ENCODE measurements at places on chromosomes 1 and 21.

DNA sequence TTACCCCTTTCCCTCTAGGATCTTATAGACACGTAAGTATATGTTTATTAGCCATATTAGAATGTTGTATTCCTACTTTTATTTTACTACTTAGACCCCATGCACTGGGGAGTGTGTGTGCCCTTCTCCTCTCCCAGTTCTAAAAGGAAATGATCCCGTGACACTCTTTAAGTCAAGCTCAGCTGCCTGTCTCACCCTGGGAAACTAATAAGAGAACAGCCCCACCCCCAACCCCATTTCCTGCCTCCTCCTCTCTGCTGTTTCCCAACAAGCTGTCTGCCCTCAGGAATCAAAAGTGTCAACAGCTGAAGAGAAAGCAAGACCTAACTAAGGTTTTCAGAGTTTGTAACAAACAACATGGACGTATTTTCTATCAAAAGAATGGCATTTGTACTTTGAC is 92.6 kb upstream of the VAV3 start:
- DNase-seq = no peak

DNA sequence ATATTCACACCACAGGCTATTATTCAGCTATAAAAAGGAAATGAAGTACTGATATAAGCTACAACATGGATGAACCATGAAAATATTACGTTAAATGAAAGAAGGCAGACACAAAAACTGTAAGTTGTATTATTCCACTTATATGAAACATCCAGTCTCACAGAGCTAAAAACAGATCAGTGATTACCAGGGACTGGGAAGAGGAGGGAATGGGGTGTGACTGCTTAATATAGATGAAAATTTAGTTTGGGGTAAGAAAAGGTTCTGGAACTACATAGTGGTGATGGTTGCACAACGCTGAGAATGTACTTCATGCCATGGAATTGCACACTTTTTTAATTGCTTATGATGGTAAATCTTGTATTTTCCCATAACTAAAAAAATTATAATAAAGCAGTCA is 19.5 kb downstream of the GPBP1L1 start:
- DNase-seq = no peak

- no peak for DNase-seq
These were observed 34.7 kb downstream of the STYXL2 start for GRCh38 chr1:167128261-167129227.

- DNase-seq = no peak
These were observed 51.6 kb upstream of the HAO2 start for GRCh38 chr1:119316870-119317416.

DNA sequence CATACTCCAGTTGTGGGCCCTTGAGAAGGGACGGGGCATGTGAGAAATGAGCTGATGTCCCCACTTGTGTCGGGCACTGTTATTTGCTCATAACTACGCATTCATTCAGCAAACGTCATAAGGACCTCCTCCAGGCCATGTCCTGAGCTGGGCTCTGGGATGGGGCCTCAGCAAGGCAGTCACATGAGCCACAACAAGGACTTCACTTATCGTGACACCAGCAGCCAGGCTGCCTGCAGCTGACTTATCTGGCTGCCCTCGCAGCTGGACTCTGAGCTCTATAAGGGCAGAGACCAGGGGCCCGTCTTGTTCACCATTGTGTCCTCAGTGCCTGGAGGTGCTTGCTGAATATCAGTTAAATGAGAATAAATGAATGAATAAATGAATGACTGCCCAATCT is 37.5 kb upstream of the GRIK3 start:
- no peak for DNase-seq

- DNase-seq = no peak
These were observed 28.9 kb downstream of the TAS1R2 start for GRCh38 chr1:18830596-18830995.

DNA sequence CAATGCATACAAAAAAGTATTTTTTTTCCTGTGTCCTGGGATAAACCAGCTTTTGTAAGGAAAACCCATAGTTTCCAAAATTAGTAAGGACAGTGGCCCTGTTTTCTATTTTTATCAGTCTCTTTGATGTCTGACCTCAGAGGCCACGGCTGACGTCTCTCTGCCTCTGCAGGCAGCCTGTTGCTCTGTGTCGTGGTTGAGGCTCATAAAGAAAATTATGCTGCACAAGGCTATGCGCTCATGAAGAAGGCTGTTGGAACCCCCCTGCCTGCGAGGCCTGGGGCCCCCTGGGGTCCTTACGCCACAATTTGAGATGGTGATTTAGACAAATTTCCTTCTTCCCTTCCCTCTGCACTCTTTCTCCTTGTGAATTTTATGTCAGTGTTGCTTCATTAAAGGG is 48.9 kb downstream of the AGPAT3 start:
- DNase-seq = no peak

GRCh38 chr1:155706139-155706538 is 17.2 kb downstream of the DAP3 start:
- no peak for DNase-seq

- DNase-seq = no peak
These were observed 208.3 kb upstream of the C1orf174 start for GRCh38 chr1:4108331-4108730.

GRCh38 chr1:172252321-172252720 is 168.2 kb upstream of the C1orf105 start:
- no peak for DNase-seq

DNA sequence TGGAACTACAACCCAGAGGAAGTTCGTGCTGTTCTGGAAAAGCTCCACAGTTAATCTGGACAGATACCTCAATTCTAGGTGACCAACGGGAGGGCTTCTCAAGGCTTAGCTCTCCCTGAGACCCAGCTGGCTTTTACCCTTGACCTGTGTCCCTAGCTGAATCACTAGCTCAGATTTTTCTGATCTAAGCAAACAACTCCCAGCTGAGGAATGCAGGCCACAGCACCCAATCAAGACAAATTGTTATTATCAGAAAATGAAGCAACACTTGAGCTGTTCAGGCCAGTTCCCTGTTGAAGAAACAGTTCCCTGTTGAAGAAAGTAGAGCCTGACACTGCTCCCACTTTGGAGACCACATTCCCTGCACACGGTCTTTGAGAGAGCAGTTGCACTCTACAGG is 16.0 kb downstream of the DIO1 start:
- no peak for DNase-seq

DNA sequence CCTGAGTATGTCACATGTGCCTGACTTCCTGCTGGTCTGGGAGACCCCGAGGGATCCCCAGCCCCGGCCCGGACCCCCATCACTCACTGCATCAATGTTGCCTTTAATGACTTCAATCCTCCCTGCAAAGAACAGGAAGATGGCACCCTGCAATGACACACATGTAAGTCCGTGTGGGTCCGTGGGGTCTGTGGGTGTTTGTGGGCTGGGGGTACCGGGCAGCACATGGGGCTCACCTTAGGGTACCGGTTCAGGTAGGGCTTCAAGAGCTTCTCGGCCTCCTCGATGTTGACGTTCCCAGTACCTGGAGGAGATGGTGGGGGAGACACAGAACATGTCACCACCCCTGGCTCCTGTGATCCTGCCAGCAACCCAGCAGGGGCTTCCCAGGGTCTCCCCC is 28.1 kb downstream of the TTC39A start:
- no peak for DNase-seq

DNA sequence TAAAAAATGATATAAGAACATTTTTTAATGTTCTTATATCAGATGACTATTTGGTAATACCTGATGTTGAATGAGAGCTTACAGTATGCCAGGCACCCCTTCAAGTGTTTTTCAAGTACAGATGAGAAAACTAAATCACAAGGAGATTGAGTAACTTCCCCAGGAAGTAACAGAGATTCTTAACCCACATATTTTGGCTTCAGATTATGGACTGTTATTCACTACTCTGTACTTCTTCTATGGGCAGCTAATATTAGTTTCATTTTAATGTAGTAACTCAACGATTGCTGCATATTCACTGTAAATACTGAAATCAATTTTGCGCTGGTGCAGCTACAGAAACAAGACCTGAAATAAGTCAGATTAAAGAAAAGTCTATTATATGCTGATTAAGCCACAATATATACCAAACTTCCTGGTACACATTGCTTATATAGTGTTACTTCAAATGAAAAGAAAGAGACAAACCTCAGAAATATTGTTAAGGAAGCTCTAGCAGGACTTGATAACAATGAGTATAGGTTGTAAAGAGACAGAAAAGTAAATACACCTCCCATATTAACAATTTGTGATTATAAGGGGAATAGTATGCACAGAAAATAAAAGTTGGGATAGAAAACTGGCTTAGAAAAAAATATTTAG is 19.7 kb downstream of the DPYD start:
- DNase-seq = no peak

- no peak for DNase-seq
These were observed 17.5 kb upstream of the PDIK1L start for GRCh38 chr1:26094076-26094669.

DNA sequence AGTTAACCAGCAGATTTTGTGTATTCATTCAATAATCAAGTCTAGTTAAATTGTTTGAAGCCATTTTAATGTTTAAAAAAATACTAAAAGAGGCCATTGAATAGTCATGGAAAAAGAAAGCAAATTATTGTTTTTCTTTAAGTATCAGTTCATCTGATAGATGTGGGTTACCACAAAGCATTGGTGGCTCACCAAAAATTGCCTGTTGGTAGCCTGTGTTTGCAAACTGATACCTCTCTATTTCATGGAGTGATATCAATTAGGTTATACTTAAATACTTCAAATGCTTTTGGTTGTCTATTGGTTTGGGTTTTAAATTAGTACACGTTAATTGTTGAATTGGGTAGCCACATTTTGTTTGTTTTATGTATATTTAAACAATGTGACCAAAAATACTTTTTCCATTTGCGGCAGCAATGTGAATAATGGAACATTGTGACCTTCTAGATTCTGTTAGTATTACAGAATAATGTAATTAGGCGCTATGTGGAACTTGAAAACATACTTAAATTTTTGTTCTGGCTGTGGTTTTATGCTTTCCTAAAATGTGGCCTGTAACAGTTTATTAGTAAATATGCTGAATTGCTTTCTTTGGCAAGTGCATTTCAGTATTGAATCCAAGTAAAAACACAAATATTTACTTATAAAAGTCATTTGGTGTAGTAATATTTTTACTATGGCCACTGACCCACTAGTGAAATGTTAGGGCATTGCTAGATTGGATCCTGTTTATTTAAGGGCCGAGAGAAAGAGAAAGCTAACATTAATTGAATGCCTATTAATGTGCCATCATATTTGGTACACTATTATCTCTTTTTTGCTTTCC is 37.1 kb upstream of the NBL1 start:
- no peak for DNase-seq

DNA sequence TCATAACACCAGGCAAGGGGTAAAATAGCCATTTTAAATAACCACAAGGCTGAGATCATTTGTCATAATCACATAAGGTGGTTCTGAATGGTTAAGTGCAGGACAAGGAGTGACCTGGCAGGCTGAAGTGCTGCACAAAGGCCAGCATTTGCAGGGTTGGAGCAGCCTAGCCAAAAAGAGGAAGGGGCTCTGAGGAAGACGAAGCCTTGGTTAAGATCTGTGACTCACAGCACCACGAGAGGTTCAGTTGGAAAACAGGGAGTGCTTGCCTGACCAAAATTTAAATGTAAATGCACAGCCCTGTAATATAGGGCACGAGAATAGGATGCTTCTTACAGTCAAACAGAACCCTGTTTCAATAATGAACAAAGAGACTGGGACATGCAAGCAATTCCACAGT is 12.1 kb downstream of the ATP5PF start:
- DNase-seq = no peak

- DNase-seq = no peak
These were observed at the start of gene HSD11B1 for GRCh38 chr1:209704584-209704983. HSD11B1 (plus strand) TSS chr1:209704846; CDS start chr1:209704943, 97 bp downstream.

DNA sequence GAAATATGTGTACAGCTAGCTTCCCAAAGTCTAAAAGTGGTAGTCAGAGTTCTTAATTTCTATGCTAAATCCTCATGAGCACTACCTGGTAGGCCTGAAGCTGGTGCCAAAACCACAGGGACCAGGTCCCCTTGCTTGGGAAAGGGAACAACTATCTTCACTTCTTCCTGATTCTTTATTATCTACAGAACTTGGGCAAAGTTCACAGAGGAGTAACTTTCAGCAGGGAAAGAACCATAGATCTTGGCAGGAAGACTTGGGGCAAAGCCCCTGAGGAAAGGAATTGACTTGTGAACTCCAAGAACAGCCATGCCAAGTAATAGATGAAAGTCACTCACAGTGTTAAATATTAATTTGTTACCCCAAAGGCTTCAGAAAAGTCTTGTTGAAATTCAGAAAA is 193.0 kb downstream of the ZC3H11B start:
- no peak for DNase-seq
